ENCODE measurements at places on chromosomes 2 and 18.

- no peak for DNase-seq
These were observed 1.7 kb upstream of the GPR35 start for GRCh38 chr2:240623531-240624010.

GRCh38 chr2:105090091-105090490, 52.2 kb downstream of the MRPS9 start:
- no peak for DNase-seq

GRCh38 chr2:127437056-127437455, 18.8 kb downstream of the PROC start:
- DNase-seq = no peak

DNA sequence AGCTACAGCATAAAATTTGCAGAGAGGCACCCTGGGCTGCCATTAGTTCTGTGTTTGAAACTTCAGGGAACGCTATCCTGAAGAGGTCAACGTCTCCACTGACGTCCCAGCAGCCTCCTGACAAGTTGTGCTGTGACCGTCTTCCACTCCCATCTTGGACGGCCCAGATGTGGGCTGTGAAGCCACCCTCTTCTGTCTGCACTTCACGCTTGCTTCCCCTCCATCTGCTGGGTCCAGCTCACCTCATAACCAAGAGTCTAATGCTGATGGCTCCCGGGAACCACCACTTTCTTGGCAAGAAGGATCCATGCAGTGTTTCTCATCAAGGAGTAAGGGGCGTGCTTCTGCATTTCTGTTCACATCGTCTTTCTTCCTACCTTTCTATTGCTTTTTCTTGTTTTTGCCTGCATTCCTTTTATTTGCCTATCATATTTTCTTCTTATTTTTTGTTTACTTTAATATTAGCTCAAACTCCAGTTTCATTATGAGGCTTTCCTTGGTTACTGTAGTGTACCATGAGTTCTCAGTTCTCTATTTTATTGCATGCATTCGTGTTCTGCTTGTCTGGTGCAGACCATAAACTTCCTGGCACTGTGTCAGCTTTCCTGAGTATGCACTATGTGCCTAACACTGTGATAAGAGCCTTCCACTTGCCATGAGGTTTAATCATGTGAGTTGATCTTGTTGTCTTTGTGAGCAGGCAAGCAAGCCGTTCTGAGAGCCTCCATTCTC, 631.8 kb upstream of the RAB6C start:
- no peak for DNase-seq

GRCh38 chr2:42430188-42430587, 63.6 kb downstream of the KCNG3 start:
- no peak for DNase-seq

DNA sequence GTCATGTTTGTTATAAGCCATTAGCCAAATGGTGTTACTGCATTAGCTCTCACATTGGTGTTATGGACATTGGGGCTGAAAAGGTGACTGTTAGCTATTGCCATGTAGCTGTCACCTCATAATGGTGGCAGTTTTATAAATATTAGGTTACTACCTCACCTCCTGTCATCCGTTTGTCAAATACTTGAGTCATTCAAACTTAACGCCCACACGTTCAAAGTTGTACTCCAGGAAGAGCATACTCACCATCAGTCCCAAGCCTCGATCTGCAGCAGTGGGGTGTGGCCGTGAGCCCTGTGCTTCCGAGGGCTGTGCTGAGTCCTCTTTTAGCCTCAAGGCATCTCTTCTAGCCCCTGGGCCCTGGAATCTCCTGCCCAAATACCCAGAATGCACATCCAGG, 87.3 kb downstream of the PDK1 start:
- DNase-seq = no peak

GRCh38 chr18:8439055-8439454, 170.2 kb upstream of the RAB12 start:
- no peak for DNase-seq

- peak; percentile 95 for DNase-seq
These were observed 105.5 kb downstream of the ZEB2 start for GRCh38 chr2:144414324-144414845.

GRCh38 chr2:237149425-237149824, 63.7 kb downstream of the COPS8 start:
- no peak for DNase-seq

GRCh38 chr2:182744490-182744889, 28.4 kb downstream of the DNAJC10 start:
- DNase-seq = no peak

GRCh38 chr18:23645568-23646175, 17.0 kb downstream of the ANKRD29 start:
- no peak for DNase-seq

DNA sequence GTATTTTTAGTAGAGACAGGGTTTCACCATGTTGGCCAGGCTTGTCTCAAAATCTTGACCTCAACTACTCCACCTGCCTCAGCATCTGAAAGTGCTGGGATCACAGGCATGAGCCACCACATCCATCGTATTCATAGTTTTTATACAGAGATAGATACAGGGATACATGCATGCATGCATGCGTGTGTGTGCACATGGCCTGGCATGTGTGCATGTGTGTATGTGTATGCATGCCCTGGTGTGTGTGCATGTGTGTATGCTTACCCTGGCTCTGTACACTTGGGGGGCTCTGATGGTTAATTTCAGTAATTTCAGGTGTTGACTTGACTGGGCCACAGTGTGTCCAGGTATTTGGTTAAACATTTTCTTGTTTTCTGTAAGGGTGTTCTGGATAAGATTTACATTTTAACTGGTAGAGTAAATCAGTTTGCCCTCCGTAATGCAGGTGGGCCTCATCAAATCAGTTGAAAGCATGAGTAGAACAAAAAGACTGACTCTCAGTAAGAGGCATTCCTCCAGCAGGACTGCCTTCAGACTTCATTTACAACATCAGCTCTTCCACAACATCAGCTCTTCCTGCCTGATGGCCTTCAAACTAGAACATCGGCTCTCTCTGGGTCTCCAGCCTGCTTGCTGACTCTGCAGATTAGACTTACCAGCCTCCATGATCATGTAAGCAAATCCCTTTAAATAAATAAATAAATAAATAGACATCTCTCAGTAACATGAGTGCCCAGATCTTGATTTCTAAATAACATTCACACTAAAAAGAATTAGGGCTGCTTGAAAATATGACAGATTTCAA, 30.8 kb downstream of the SESTD1 start:
- no peak for DNase-seq

DNA sequence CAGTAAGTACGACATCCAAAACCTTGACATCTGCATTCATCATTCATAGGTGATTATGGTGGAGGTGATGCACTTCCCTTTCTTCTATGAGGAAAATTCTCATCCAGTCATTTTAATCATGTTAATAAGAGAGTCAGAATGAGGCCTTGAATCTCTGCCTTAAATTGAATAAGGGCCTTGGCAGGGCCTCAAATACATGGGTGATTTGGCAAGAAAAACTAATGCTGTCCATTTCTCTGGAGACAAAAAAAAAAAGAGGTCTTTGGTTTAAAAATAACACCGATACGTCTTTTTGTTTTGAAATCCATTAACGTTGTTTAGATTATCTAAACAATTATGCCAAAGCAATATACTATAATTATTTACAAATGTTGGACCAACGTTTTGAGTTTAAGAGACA, 8.1 kb downstream of the COLEC12 start:
- DNase-seq = no peak

GRCh38 chr2:119206201-119206600, 17.4 kb upstream of the STEAP3 start:
- DNase-seq = no peak

DNA sequence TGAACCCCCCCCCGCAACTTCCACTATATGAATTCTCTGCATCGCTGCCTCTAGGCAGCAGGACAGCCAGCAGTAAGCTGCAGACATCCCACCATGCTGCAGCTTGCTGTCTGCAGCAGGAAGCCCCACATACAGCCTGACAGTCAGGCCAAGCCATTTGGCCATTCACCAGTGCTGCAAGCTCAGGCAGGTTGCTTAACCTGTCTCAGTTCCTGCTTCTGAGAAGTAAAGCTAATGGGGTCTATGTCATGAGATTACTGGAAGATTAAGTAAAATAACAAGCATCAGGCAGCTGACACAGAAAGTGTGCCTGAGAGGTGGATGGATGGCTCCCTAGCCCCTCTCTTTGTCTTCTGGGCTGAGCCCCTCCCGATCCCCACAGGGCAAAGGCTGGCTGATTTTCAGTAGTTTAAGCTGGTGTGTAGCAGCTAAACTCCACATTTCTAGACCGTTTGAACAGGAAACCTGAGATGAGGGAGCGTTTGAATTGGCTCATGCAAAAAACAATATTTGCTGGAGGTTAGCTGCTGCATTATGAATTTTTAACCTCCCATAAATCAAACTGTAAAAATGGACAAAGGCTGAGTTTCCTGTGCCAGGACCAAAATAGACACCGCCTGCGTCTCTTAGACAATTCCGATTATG, 193.8 kb upstream of the ARL4C start:
- peak; percentile 40 for DNase-seq

GRCh38 chr2:36701391-36701795, 4.9 kb downstream of the VIT start:
- no peak for DNase-seq

- peak; percentile 70 for DNase-seq
These were observed 49.0 kb downstream of the STRADB start for GRCh38 chr2:201500534-201500933.

DNA sequence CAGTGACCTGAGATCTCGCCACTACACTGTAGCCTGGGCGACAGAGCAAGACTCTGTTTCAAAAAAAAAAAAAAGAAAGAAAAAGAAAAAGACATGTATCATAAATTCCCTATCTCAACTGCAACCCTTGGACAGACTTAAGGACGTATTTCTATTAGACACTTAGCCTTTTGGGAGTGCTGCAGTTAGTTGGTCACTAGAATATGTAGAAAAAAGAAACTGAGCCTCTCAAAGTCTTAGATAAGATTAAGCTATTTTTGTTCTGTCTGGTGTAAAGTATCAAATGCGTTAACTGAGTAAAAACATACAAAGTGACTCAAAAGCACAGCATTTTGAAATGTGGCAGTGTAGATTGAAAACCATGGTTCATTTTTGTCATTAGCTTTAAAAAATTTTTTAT, 7.3 kb downstream of the NBEAL1 start:
- DNase-seq = no peak

DNA sequence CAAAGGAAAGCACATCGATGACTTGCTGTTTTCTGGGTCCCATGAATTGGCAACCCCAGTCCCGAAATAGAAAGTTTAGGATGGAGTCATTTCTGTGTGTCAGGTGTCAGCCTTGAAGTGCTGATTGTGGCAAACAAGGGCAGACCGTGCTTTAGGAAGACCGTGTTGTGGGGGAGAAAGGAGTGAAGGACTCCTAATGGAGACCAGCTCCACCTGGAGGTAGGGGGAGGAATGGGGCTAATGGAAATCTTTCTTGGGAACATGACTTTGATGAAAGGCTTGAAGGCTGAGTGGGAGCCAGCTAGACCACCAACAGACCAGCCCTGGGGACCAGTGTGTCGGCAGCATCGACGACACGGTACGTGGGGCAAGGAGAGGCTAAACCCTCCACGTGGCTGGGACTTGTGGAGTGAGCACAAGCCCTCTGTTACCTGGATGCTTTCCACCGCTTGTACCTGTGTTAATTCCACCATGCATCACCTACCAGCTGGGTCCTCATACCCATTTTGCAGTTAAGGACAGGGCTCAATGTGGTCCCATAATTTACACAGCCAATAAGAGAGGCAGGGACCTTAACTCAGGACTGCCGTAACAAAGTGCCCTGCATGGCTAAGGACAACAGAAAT, 104.2 kb downstream of the SH3BP4 start:
- peak; percentile 17 for DNase-seq

- no peak for DNase-seq
These were observed 80.2 kb upstream of the COL3A1 start for GRCh38 chr2:188893972-188894371.

DNA sequence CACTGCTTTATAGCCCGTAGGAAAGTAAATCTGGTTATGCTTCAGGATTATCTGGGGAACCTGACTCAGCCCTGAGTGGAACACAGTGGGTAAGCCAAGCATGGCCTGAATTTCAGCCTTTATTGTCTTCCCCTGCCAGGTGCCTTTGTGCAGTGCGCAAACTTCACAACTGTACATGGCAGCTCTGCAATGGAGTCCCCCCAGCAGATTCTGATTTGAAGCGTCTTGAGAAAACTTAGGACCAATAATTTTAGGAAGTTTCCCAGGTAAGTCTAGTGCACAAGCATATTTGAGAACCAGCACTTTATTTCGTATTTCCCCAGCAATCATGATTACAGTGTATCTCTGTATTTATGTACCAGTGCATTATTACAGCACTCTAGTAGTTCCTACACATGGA, 112.1 kb upstream of the ARL4C start:
- DNase-seq = no peak

GRCh38 chr2:72143441-72144273, 4.0 kb downstream of the CYP26B1 start:
- DNase-seq = no peak

GRCh38 chr2:237715459-237715947, 83.1 kb upstream of the RBM44 start:
- no peak for DNase-seq

DNA sequence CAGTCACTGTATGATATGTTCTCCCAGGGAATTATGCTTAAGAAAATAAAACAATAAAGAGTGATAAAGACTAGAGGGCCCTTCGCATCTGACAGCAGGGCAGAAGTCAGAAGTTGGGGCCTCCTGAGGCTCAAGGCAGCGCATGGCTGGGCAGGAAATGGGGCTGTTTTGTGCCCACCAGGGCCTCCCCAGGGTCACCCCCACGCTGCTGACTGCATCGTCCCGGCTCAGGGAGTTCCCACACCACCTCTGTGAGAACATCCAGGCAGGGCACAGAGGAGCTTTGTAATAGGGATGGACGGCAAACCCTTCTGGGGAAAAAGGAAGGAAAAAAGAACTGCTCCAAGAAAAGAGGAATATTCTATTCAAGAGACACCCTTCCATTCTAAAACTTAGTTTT, 41.2 kb downstream of the PAX3 start:
- no peak for DNase-seq

GRCh38 chr2:62116983-62117382, 78.9 kb upstream of the B3GNT2 start:
- no peak for DNase-seq

DNA sequence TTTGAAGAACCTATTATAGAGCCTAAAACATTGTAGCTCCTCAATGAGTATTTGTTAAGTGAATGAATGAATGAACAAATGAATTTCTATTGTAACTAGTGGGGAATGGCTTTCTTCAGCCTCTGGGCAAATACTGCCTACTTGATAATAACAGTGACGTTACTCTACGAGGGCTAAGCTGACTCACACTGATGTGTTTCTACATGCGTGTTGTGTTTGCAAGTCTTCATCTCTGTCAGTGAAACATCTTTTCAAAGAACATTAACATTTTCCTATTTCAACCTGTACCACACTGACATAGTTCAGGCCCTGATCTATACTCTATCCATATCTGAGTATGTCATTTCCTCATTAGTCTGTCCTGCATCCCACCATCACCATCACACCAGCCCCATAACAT, 319.9 kb upstream of the ACVR2A start:
- DNase-seq = no peak

- peak; percentile 2 for DNase-seq
These were observed 85.5 kb downstream of the EPC2 start for GRCh38 chr2:148730085-148730484.

DNA sequence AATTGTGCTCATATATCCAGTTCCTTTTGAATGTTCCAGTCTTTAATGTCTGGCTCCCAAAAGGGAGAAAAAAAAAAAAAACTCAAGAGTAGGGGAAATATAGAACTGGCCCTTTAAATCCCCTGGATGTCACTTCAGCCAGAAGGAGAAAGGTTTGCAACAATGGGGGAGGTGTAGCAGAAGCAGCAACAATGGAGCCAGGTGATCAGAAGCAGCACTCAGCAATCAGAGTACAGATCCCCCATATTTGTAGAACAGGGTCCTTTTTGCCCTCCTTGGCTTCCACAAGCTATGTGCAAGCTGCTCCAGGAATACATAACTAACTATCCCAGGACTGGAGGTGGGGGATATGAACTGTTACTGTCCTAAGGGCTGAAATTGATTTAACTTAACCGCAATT, 25.8 kb upstream of the ZNF397 start:
- no peak for DNase-seq
